CD4-positive, alpha-beta T cell treated with Interferon alpha-2 for 1 hour (primary cell): ENCODE measurements at places on chromosomes 11 and 22.

DNA sequence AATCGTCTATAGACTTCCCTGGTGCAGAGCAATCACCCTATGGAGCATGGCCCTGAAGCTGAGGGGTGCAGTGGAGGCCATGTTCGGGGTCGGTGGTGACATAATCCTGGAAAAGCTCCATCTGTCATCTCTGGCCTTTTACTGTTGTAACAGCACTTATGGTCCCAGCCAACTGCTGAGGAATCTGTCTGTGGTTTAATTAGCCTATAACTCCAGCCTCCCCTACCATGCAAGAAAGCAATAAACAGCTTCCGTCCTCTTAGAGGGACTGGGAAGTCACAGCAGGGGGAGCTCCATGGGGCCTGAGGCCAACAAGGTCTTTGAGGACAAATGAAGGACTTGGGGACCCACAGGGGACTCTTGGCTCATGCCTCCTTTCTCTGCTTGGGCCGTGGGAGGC, 159.1 kb upstream of the NECTIN1 start:
- DNase-seq: no peak

GRCh38 chr11:27720277-27720830, 20.1 kb upstream of the BDNF start:
- DNase-seq: no peak

DNA sequence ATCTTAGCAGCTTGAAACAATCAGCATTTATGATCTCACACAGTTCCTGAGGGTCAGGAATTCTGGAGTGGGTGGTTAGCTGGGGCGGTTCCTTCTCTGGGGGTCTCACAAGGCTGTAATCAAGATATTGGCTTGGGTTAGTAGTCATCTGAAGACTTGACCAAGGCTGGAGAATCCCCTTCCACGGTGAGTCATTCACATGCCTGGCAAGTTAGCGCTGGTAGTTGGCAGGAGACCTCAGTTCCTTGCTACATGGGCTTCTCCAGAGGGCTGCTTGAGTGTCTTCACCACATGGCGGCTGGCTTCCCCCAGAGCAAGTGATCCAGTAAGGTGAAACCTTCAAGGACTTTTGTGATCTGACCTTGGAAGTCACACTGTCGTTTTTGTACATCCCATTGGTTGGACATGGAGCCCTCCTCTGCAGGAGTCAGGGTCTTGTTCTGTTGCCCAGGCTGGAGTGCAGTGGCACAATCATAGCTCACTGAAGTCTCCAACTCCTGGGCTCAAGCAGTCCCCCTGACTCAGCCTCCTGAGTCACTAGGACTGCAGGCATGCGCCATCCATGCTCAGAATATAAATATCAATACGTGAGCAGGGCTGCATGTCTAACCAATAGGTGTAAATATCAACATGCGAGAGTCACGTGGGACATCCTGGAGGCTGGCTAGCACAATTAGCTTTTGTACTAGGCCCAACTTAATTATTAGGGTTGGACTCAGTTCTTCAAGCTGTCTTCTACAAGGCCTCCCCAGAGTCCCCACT, 7.2 kb upstream of the NIPSNAP1 start:
- DNase-seq: no peak

DNA sequence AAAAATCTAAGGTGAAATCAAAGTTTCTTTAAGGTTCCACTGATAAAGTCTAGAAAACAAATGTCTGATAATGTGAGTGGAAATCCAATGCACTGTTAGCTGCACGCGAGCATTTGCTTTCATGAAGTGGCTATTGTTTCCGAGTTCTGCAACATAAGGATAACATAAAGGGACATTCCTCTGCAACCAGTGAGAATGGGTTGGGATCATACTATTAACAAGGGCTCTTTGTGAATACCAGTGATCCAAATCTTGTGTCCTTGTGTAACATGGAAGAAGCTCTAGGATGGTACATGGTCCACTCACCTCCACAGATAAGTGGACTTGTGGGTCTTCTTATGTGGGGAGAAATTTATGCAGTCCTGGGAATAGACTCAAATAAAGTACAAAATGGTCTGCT, 24.6 kb downstream of the APIP start:
- no peak for DNase-seq

DNA sequence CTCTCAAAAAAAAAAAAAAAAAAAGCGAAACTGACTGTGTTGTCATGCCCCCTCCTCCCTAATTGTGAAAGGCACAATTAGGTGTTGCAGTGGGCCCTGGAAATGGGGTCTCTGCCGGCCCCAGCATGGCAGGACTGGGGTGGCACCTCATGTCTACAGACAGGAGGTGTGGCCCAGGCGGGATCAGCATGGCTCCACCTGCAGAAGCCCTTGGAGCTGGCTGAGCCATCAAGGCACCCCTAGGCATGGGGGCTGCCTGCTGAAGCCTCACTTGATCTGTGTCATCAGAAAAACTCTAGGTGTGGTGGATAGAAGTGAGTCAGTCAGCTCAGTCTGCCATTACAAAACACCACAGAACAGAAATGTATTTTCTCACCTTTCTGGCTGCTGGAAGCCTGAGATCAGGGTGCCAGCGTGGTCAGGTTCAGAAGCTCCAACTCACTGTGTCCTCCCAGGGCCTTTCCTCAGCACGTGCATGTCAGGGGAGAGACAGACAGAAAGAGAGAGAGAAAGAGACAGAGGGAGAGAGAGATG, 10.1 kb upstream of the B4GALNT4 start:
- DNase-seq: peak; percentile 51

DNA sequence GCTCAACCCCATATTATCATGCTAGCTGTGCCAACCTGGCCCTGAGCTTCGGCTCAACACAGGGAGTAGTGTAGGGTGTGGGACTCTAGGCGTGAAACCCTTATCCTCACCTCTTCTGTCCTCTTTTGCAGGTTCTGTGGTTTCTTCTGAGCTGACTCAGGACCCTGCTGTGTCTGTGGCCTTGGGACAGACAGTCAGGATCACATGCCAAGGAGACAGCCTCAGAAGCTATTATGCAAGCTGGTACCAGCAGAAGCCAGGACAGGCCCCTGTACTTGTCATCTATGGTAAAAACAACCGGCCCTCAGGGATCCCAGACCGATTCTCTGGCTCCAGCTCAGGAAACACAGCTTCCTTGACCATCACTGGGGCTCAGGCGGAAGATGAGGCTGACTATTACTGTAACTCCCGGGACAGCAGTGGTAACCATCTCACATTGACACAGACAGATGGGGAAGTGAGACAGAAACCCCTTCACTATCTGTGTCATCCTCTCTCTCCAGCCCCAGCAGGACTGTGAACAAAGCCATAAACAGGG, 76.4 kb downstream of the GGTLC2 start:
- peak; percentile 38 for DNase-seq

GRCh38 chr11:46694072-46694471, 6.3 kb downstream of the ARHGAP1 start:
- no peak for DNase-seq

GRCh38 chr11:9760193-9760575, 96.3 kb downstream of the SWAP70 start:
- DNase-seq: no peak

GRCh38 chr11:104798789-104799188, 99.5 kb downstream of the CASP12 start:
- DNase-seq: peak; percentile 37

DNA sequence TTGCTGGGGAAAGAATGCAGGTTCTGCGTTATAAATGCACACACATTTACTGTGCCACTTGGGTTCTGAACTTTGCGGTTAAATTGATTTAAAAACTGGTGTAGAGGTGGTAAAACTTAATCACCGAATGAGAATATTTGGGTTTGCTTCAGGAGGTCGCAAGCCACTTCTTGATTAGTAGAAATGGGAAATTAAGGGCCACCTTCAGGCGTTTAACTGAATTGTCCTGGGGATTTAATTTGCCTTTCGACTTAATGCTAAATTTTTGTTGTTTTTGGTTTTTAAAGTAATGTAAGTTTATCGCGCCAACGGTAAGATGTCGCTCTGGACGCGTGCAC, 459 bp upstream of the NCR3LG1 start:
- DNase-seq: no peak

DNA sequence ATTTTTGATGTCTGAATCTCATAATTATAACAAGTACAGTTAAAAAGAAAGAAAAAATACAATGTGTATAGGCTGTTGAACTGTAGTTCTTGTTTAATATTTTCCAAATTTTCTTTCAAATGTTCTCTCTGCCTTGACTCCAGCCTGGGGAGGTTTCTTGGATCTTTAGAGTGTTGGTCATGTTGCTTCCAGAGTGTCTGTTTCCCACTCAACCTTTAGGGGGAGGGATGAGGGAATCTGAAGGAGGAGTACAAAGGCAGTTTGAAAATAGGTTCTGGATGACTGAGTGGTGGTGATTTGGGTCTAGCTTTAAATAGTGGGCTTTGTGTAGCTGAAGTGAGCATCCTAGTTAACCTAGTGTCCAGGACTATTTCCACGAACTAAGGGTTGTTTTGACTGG, 2.0 kb downstream of the CTNND1 start:
- DNase-seq: no peak

DNA sequence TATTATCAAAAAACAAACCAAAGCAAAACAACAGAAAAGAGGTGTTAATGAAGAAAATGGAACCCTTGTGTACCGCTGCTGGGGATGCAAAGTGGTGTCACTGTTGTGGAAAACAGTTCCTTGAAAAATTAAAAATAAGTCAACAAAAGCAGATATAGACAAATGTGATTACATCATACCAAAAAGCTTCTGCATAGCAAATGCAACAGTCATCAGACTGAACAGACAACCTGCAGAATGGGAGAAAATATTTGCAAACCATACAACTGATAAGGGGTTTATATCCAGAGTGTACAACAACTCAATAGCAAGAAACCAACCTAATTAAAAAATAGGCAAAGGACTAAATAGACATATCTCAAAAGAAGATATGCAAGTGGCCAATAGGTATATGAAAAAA, 22.9 kb upstream of the CARS1 start:
- no peak for DNase-seq

DNA sequence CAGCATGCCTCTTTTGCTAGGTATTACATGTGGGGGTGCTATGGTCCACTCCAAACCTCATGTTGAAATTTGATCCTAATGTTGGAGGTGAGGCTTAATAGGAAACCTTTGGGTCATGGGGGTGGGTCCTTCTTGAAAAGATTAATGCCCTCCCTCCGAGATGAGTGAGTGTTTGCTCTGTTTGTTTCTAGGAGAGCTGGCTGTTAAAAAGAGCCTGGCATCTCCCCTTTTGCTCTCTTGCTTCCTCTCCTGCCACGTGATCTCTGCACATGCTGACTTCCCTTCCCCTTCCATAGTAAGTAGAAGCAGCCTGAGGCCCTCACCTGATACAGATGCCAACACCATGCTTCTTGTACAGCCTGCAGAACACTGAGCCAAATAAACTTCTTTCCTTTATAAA, 104.5 kb downstream of the FAT3 start:
- DNase-seq: no peak

DNA sequence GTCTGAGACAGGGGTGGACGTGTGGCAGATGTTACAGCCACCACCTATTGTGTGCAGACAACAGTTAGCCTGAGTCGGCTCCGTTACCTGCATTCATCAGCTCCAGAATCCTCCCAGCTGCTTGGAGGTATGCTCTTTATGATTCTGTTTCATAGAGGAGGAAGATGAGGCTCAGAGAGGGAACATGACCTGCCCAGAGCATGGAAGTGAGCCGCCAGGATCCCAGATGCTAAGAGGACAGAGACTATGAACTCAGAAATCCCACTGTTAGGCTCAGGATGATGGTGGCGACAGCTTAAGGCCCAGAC, 1.5 kb downstream of the EMID1 start:
- DNase-seq: no peak
